Hematopoietic multipotent progenitor cell (in vitro differentiated cells): ENCODE measurements at places on chromosomes 4 and X. TPM values are rescaled to one million over a fixed set of nuclear protein-coding genes. Genes with fewer than 3 reads are reported as not detected.

DNA sequence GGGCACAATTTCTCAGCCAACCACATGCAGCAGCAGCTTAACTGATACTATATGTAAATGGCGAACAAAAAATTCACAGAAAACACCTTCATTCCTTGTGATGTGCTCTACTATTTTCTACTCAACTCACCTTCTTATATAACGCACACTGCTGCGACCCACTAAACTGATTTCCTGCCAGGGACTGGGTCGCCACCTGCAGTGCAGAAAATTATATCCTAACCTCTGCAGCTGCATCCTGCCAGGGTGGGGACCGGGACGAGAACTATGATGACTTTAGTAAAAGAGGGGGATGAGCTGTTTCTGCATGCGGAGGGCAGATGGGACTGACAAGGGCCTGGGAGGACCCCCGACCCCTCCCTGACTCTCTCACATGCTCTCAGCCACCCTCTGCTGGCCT lies 27.4 kb downstream of the ABLIM2 start:
- DNase-seq = peak; percentile 30

DNA sequence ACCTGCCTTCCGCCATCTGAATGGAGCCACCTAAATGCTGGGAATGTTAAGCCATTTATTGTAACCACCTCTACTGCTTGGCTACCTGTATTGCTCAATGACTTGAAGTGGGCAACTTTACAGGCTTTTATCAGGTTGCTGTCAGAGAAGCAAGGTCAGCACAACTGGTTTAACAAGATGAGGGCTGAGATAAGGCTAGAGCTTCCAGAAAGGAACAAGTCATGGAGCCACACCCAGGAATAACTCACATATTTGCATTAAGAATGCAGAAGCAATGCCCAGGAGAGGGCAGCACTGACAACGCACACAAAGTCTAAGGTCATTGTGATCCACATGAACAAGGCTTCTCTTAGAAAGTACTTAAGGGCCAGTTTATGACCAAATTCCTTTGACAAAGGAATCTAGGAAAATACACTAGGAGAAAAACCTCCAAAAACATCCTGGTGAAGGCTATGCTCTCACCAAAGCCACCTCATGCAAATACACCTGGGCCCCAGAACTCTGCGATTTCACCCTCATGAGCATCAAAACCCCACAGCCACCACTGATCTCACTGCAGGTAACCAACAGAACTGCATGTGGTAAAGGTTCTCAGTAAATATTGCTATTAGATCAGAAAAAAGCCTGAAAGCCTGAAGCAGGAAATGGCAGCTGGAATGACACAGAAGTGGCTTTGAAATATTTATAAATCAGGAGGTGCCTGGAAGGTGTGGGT lies 15.0 kb upstream of the STS start:
- peak; percentile 18 for DNase-seq

- DNase-seq = no peak
These were observed 120.9 kb downstream of the BEND2 start for GRCh38 chrX:18099745-18100144.

DNA sequence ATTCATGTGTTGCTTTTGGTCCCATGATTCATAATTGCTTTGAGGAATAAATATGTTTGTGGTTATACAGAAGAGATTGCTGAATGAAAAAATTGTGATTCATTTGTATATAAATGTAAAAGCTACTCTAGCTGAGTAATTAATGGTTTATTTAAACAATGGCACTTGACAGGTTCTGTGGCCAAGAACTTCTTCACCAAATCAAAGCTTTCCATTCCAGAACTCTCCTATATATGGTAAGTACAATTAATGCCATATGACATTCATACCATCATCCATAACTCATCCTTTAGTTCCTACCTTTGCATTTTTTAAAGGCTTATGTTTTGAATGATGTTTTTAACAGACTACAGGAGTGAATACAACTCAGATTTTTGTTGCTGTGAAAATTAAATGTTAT lies 105.8 kb downstream of the REPS2 start:
- no peak for DNase-seq

DNA sequence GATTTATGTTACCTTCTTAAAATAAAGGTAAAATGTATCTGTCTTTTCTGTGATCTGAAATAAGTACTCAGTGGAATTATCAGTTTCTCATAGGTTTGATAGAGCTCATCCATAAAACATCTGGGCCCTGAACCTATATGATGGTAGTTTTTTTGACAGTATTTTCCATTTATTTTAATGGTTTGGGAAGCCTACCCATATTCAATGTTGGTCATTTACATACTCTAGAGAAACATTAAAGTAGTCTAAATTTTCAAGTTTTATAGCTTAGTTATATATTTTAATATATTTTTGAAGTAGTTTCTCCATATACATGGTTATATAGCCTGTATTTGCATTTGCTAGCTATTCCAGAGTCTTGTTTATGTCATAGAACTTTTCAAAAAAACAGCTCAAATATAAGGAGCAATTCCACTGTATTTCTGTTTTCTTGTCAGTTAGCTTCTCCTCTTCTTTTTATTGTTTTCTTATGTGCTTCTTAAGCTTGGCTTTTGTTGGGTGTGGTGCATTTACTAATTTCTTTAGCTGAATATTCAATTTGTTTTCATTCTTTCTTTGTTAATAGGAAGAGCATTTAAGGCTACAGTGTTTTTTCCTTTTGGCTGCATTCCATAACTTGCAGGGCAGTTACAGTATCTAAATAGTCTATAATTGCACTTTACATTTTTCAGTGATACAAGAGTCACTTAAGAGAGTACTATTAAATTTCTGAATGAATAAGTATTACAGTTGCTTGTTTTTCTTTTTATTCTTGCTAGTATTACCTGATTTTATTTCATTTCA lies 181.4 kb downstream of the DKK2 start:
- DNase-seq = no peak

GRCh38 chr4:107896646-107897045 lies 34.7 kb upstream of the CYP2U1 start:
- no peak for DNase-seq

DNA sequence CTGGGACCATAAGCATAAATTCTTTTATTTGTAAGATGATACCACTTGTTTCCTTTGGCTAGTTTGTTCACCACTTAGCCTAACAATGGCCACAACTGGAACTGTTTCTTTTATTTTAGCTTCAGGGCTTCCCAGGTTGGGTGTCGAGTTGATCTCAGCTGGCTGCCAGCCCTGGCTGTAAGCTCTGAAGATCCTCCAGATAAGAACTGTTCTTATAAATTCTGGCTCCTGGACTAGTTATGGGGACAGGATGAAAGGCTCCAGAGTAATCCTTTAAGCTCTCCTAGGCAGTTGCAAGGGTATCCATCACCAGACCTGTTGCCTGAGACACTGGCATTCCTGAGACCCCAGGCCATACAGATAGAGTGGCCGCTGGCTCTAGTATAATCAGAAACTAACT lies 129.4 kb upstream of the ACSL4 start:
- DNase-seq = no peak

DNA sequence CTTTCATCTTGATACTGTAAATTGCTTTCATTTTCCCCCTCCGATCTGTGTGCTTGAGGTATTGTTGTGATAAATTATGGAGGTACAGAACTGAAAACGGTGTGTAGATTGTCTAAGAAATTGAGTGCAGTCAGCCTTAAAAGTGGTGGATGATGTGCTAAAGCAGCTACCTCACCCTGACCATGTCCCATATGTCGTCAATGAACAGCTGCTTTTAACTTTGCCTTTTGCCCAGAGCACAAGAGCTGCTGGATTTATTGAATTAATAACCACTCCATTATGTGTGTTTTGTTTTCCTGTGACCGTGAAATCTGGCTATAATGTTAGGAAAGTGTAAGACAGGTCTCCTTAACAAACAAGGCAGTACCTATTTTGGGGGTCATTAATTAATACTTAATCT lies 581.9 kb upstream of the PITX2 start:
- DNase-seq = no peak

DNA sequence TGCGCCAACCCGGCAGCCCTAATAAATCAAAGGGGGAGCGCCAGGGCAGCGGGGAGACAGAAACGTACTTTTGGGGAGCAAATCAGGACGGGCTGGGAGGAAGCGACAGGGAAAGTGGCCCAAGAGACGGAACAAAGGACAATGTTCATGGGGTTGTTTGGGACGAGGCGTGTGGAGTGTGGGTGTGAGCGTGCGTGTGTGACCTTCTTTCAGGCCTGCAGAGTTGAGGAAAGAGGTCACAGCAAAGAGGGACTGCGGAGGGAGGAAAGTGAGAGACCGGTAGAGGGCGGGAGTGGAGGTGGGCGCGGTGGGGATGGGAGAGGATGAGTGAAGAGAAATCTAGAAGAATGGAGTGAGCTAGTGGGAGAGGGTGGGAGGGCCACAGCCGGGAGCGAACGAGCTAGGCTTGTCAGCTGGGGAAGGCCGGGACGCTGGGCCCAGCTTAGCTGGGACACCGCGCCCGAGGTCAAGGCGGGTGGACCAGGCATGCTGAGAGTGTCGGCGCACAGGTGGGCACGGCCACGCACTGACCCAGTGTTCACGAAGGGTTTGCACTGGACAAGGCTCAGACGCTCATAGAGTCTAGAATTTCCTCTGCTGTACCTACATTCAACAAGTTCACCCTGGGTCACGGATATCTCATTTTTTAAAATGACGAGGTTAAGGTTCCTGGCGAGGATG lies 14.7 kb upstream of the PITX2 start:
- DNase-seq = peak; percentile 14

GRCh38 chr4:145665773-145666172 lies 14.2 kb upstream of the C4orf51 start:
- DNase-seq = no peak

- no peak for DNase-seq
These were observed 67.5 kb upstream of the CLDN34 start for GRCh38 chrX:9899640-9900111.

DNA sequence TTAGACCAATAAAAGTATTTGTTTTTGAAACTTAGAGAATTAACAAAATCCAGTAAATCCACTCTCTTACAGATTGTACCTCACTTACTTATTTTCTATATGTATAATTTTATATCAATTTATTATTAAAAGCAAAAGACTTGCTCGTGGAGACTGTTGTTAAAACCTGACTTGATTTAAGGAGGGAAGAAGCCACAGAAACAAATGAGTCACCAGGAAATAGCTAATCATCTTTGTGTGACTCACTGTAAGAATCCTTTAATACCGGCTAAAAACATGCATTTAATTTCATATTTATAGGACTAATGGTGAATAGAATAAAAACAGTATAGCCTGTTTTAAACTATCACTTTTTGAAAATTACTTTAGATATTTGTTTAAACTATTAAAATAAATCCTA lies 29.9 kb upstream of the UBE2NL start:
- DNase-seq = no peak

- no peak for DNase-seq
These were observed 130.2 kb upstream of the FAM9B start for GRCh38 chrX:9164086-9164485.

GRCh38 chr4:140926672-140927071 lies 170.5 kb upstream of the TBC1D9 start:
- DNase-seq = no peak

GRCh38 chrX:48493890-48494364 lies 14.9 kb upstream of the PORCN start:
- DNase-seq = peak; percentile 16

GRCh38 chr4:54992266-54992665 lies 133.1 kb downstream of the KDR start:
- no peak for DNase-seq

DNA sequence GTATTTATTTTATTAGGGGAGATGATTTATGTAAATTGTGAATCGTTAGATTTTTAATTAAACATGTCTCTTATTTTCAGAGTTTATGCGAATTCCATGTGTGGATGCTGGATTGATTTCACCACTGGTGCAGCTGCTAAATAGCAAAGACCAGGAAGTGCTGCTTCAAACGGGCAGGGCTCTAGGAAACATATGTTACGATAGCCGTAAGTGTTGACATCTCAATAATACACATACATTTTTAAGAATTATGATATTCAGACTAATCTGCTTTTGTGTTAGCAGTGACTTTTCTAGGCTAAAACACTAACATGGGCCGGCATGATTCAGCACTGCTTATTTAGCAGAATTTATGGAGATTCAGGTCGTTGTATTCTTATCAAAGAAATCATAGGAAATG lies 91.2 kb downstream of the RAP1GDS1 start:
- peak; percentile 60 for DNase-seq

DNA sequence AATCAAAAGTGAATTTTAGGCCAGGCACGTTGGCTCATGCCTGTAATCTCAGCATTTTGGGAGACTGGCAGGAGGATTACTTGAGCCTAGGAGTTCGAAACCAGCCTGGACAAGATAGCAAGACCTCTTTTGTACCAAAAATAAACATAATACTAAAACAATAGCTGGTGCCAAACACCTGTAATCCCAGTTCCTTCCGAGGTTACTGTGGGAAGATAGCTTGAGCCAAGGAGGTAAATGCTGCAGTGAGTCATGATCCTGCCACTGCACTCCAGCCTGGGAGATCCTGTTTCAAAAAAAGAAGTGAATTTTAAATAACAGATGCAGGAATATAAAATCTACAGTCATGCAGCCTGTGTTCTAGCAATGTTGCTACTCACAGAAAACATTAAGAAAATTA lies 488.3 kb downstream of the PPARGC1A start:
- DNase-seq = no peak

DNA sequence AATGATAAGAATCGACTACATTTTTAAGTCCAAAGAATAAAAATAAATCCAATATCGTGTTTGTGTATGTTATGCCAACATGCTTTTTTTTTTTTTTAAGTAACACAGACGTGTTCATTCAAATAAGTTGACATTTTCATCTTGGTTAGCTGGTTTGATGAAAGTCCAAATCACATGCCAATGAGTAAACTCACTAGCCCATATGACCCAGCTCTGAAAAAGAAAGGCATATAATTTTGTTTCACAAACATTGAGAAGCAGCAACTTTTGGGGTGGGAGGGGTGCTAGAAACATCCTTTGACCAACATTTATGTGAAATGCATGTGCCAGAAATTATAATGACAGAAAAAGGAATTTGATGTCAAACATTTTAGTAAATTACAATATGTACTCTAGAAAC lies 61.6 kb upstream of the SPP1 start:
- DNase-seq = no peak

Gene ANK2
- total RNA-seq = under 0.01 TPM

Gene CYTL1
- 98.3 TPM for total RNA-seq

Gene RHOXF2B
- total RNA-seq = not detected

Gene GPR34
- total RNA-seq = under 0.01 TPM

Gene FBXL5
- 47.4 TPM for total RNA-seq

Gene OPRPN
- not detected for total RNA-seq

Gene FGF13
- under 0.01 TPM for total RNA-seq

Gene RPS6KA6
- 0.54 TPM for total RNA-seq
